Activated T-helper 1 cell treated with Interleukin-2 at 50 U/mL for 16 hours (primary cell): ENCODE measurements at places on chromosomes 13 and 19.

DNA sequence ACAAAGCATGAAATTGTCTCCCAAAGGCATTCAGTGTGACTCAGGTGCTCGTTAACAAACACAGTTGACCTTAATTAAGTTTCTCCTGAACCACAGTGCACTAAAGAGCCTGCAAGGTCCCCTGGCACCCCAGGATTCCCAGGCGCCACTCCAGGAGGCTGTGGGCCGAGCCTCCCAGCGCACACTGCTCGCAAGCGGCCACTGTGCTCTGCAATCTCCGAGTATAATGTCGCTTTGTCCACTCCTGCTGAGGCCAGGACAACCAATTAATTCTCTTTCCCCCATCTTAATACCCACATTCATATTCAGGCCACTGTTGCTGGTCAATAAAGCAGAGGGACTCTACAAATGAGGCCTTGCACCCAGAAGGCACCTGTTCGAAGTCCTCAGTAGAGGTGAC, 8.8 kb downstream of the RAB20 start:
- no peak for DNase-seq

DNA sequence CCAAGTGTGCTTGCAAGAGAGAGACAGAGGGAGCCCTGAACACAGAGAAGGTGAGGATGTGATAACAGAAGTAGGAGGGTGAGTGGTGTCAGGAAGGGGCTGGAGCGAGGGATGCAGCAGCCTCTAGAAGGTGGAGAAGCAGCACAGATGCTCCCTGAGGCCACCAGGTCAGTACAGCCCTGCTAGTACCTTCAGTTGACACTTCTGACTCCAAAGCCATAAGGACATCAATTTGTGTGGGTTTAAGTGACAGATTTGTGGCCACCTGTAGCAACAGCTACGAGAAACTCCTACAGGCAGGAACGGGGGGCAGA, 6.9 kb downstream of the ERICH4 start:
- DNase-seq = no peak

GRCh38 chr13:66803013-66803807, 426.9 kb downstream of the PCDH9 start:
- no peak for DNase-seq

DNA sequence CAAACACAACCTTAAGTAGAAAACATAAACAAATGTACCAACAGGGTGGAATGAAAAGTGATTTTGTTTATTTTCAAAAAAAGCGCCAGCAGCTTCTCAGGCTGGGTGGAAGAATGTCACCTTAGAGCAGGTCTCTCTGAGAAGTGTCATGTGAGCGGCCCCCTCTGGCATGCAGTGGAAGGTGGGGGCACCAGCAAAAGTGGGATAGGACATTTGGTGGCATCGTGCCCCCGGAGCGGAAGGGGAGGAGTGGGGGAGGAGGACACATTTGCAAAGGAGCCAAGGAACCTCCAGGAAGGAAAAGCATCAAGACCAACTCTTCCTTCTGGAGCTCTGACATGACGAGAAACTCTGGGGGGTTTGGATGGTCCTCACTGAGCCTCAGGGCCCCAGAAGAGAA, 635.3 kb downstream of the UQCRFS1 start:
- DNase-seq = no peak

- no peak for DNase-seq
Measured at GRCh38 chr13:22487932-22488331, 692.8 kb upstream of the SGCG start.

DNA sequence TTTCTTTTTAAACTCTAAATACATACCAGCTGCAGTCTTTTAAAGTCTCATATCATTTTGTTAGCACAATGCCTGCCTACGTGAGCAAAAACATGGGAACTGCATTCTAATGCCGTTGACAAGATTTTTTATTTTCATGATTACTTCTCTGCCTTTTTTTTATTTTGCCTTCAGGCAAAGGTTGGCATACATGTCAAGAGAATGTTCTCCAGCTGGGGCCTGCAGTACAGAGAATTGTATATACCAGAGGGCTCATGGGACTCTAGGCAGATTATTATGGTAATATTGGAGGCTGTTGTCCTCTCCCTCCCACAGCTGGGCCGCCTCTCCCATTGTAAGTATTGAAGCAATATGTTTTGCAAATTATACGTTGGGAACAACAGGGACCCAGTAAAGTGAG, 53.9 kb upstream of the OBI1 start:
- no peak for DNase-seq

DNA sequence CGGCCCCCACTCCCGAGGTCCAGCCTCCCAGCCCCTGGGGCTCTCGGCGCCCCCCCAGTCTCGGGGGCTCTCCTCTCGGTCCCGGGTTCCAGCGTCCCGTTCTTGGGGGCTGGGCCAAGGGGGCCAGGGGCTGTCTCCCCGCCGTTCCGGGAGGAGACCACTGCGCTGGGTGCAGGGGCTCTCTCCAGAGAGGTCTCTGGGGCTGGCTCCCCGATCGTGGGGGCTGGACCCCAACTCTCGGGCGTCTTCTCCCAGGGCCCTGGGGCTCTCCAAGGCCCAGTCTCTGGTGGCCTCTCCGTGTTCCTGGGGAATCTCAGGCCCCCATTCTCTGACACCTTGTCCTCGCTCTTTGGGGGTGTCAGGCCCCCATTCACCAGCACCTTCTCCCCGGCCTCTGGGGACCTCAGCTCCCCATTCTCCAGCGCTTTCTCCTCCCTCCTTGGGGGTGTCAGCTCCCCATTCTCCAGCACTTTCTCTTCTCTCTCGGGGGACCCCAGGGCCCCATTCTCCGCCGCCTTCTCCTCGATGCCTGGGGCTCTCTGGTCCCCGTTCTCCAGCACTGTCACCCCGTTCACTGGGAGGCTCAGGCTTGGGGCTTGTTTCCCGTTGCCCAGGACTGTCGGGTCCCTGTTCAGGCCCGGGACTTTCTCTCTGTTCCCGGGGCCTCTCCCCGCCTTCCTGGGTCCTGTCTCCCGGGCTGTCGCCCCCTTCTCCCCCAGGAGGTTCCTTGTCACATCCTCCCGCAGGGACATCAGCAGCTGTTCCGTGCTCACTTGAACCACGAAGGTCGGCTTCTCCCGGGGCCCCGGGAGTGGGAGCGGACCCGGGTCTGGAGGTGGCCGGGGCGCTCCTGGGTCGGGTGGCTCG, 13.7 kb downstream of the LMTK3 start:
- no peak for DNase-seq

GRCh38 chr13:51734786-51735185, 69.2 kb downstream of the DHRS12 start:
- DNase-seq = no peak

DNA sequence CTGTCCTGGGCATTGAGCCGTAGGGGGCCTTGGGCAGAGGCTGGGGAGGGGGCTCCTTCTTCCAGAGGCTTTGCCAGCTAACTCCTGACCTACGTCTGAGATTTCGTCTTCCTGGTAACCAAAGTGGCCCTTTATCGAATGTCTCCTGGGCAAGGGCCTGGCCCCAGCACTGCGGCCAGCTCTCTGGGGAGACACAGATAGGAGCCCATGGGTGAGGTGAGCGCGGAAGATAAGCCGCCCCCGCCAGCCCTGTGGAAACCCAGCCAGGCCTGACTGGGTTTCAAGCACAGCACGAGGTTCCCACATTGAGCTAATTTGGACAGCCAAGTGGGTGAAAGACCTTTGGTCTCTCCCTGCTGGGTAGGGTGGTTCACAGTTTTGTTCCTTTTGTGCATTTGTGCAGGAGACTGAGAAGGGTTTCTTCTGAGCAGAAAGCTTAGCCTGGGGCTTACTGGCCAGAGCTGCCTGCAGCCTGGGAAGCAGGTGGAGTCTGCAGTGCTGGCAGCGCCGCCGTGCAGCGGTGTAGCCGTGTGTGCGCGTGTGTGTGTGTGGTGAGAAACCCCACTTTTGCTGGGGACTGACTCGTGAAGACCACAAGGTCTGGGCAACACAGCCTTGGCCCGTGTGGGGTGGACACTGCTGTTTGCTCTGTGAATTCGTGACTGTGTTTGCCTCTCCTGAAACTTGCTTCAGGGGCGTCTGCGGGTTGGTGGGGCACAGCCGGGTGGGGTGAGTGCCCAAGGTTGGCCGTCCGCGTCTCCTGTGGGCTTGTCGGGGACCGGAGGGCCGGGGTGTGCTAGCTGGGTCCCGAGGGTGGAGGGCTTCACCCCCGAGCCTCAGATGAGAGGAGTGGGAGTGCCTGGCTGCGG, 2.5 kb downstream of the BSG start:
- no peak for DNase-seq

GRCh38 chr19:18828786-18829185, 3.0 kb upstream of the UPF1 start:
- no peak for DNase-seq

DNA sequence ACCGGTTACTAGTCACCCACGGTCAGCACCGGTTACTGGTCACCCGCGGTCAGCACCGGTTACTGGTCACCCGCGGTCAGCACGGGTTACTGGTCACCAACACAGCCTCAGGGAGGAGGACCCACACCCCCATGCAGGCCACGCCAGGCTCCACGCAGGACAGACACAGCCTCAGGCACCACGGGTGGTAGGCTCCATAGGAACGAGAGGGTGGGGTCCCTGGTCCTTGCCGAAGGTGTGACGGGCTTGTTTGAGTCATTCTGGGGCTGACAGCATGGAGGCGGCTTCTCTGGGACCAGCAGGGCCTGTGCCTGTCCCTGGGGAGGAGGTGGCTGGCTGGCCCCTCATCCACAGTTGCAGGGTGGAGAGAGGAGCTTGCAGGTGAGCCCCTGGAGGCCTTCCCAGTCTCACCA, 122.8 kb upstream of the SOX1 start:
- no peak for DNase-seq

DNA sequence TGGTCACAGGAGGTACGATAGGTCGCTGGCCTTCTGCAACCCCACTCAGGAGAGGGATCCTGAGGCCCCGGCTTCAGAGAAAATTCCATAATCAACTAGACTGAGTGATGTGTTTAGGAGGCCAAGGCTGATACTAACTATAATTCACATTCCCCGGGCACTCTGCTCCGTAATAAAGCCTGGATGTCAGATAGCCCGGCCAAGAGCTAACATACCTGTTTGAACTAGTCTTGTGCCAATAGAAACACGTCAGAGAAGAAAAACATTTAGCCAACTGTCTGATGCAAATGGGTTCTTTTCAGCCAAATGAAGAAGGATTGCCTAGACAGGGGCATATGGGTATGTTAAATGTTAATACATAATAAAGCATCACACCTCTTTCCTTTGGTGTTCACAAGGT, 204.2 kb downstream of the TSHZ3 start:
- DNase-seq = no peak

DNA sequence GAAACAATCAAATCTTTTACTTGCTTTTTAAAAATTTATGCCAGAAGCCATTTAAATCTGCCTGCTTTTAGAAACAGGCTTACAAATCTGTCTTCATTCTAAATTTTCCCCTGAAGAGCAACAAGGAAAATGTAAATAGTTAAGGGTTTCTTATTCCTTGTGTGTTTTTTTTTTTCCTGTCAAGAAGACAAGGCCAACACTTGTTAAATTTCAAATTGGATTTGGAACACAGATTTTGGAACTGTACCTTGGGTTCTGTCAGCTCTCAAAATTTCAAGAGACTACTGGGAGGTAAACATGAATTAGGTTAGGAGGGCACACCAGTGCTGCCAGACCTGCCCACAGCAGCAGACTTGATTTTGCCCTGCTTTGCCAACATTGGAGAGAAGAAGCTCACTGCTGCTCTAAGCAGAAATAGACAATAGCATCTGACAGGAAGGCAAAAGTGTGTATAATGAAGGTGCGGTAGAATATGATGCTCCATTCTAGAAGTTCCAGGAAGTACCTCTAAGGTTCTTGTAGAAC, 121.7 kb downstream of the NHLRC3 start:
- DNase-seq = no peak

- no peak for DNase-seq
Measured at GRCh38 chr19:11722414-11722813, 16.3 kb downstream of the ZNF823 start.

GRCh38 chr19:18634612-18635297, 2.1 kb upstream of the KLHL26 start:
- DNase-seq = no peak

GRCh38 chr13:105740739-105741138, 794.7 kb downstream of the EFNB2 start:
- no peak for DNase-seq

- no peak for DNase-seq
Measured at GRCh38 chr13:113489549-113490495, 689 bp downstream of the DCUN1D2 start.

DNA sequence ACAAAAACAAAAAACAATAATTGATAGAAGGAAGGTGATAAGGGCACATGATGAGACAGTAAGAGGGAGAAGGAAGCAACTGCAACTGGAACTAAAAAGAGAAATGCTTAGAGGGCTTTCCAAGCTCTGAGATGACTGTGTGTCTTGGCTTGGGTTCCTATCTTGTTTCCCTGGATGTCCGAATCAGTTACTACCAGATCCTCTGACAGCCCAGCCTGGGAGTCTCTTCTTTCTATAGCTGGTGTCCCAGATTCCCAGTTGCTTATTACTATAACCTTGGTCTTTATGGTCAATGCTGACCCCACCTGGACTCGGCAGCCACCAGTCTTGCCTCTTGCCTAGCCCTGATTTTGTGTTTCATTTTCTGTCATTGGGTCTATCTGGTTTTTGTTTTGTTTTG, 116.4 kb downstream of the RFC3 start:
- no peak for DNase-seq

DNA sequence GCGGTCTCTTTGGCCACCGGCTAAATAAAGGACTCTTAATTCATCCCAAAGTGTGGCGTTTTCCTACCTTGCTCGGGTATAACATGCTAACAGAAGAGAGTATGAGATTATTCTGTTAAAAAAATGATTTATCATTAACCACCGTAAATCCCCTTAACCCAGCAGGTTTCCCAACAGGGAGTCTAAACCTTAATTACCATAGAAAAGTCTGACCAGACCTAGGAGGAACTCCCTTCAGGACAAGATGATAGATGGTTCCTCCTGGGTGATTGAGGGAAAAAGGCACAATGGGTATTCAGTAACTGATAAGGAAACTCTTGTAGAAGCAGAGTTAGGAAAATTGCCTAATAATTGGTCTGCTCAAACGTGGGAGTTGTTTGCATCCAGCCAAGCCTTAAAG, 193.7 kb downstream of the ZNF737 start:
- no peak for DNase-seq

GRCh38 chr19:12792051-12792852, 966 bp downstream of the JUNB start:
- DNase-seq = peak; percentile 69

DNA sequence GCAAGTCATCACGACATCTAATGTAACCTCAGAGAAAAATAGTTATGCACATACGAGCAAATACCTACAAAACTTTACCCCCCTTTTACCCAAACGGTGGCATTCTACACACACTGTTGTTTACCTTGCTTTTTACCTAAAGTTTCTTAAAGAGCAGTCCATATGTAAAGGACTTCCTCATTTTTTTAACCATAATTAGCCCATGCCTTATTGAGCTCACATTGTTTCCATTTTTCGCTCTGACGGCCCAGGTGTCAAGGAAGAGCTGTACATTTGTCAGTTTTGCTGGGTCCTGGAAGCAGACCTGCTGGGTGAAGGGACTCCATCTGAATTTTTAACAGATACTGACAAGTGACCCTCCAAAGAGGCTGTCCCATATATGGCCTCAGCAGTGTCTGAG, 89.4 kb downstream of the STK24 start:
- DNase-seq = no peak
